Skeletal muscle cell (primary cell): ENCODE measurements at places on chromosomes 12 and 14.

DNA sequence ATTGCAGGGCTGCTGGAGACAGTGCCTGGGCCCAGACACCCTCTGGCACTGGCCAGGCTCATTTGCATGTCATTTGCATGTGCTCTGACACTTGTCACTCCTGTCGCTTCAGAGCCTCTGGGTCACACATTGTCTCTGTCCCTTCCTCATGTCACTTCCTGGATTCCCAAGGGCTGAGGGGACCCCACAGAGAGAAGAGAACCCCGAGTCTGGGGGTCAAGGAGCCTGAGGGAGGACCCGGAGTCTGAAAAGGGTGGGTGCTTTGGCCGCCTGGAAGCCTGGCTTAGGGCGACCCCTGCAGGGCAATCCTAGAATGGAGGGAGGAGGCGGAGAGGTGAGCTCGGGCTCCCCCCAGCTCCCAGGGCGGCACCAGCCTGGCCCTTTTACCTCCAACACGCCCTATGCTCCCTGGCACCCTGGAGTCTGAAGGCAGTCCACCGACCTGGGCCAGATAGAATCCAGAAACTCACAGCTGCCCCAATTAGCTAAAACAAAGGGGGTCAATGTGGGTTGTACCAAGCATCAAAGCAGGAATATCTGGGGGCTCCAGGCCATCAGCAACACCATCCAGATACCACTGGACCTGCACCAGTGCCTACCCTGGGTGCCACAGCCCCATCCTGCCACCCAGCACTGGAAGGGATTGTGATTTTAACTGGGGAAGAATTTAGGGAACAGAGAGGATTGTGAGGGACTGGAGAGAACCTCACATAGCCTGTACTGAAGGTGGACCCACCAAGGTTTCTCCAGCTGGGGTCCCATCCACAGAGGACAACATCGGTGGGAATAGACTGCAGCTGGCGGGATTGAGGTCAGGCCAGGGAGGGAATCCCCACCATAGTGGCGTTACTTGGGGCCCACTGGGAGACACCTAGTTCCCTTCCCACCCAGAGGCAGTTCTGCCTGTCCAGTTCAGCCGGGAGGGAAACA, 21.8 kb upstream of the KRT78 start:
- DNase-seq = no peak

DNA sequence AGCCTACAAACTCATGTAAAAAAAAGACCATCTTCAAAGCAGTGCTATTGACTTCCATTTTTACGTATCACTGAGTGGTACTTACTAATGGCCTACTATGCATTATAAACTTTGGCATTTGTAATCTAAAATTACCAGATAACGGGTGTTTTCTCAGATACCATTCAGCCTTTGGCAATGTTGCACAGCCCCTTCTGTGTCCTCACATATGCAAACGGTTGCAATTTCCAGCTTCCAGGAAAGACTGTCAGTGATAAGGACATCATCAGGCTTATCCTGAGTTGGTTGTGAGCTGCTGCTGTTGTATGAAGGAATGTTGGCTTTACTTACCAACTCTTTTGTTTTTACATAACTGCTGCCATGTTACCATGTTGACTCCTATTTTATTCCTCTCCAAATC, 1.6 kb upstream of the SLC6A13 start:
- DNase-seq = no peak

DNA sequence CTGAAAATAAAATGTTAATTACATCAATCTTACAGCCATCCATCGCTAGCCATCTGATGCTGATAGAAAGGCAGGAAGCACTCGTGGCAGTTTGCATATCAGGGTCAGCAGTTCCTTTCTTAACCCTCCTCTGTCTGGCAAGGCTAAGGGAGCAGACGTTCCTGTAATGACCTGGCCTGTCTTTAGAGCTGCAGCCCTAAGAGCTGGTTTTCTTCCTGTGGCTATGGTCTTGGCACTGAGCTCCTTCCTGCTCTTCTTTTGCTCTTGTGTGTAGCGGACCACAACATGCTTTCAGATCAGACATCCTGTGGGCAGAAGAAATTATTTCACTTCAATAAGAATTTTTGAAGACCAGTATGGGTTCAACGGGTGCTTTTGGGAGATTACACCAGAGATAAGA, 170.4 kb downstream of the DAD1 start:
- no peak for DNase-seq

GRCh38 chr12:13200841-13201240, 4.3 kb downstream of the EMP1 start:
- DNase-seq = no peak

DNA sequence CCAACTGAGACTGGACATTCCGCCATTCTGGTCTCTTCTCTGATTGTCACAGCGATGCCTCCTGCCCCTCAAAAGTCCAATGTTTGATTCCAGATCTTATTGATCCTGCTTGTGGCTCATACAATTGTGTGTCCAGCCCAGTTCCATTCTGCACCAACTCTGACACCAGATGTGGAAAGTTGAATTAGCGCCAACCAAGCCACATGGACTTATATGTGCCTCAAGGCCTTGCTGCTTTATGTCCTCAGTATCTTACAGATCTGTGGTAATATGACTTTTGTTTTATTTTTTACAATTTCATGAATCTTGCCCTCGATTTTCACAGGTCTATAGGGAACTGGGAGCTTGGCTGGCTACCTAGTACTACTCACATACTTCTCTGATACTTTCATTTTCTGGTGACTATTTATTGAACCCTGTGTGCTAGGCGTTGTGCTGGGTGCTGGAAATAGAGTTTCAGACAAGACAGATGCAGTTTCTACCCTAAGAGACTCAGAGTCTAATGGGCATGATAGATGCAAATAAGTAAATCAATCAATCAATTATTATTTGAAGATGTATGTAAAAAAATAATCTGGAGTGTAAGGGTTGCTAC, 472.0 kb downstream of the TMTC2 start:
- no peak for DNase-seq

GRCh38 chr12:6936636-6937480, 6.8 kb upstream of the RNU7-1 start:
- DNase-seq = no peak

DNA sequence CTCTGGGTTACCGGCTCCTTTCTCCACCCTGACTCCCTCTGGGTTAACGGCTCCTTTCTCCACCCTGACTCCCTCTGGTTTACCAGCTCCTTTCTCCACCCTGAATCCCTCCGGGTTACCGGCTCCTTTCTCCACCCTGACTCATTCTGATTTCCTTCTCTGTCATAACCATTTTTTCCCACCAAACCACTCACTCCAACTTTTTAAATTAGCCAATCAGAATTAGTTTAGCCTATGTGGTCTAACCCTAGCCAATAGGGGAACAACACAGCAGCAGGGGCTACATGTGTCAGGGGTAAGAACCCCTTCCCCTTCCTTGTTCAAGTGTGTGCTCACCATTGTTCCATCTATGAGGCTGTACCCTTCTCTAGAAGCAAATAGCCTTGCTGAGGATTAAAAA, 98.4 kb upstream of the RBM19 start:
- no peak for DNase-seq

- DNase-seq = no peak
Observed at GRCh38 chr12:19779395-19780056, 340.2 kb downstream of the AEBP2 start.

- no peak for DNase-seq
Observed at GRCh38 chr14:63624203-63624602, 17.5 kb downstream of the WDR89 start.

DNA sequence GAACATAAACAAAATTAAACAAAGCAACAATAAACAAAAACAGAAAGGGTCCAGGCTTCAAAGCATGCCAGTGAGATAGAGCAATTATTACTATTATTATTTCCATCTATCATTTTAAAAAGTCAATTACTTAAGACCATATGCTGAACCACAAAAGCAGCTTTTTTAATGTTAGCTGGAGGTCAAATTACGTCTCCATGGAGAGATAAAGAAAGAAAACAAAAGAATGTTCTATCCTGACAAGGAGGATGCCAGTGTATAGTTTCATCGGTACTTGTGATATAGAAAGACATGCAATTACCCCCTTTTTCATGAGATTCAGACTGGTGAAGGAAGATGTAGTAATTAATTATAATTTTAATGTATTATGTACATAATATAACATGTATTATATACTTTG, 81.6 kb upstream of the DCN start:
- DNase-seq = no peak

DNA sequence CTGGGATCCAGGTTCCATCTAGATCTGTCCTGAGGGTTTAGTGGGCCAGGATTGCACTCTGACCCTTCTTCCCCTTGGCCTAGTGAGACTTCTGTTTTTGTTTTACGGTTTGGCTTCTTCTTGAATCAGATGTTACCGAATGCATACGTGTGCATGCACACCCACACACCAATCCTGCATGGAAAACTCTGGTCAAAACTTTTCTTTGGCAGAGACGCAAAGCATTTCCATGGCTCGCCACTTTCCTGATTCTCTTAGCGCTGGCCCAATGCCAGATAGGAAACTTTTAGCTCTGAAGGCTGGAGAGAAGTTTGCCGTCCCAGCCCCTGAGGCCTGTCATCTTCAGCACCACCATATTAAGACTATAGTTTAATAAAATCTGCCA, 67.4 kb upstream of the ACTN1 start:
- peak; percentile 72 for DNase-seq

GRCh38 chr14:73616831-73617230, 4.5 kb downstream of the ACOT6 start:
- DNase-seq = no peak

DNA sequence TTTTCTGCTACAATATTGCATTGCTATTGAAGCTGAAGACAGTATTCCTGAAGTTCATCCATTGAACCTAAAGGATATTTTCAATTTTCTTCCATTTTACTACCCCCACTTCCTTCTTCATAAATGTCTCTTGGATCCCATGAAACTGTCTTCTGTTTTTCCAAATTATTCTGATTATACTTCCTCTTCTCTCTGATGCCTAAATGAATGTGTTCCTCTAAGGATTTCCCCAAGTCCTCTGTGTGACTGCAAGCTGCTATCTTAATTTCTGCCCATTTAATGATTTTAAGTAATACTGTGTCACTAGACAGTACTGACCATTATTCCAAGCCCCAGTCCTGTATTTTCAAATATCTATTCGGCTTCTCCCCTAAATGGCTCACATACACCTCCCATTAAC, 102.9 kb downstream of the TAOK3 start:
- no peak for DNase-seq

- no peak for DNase-seq
Observed at GRCh38 chr12:73225941-73226340, 953.8 kb downstream of the TRHDE start.

- no peak for DNase-seq
Observed at GRCh38 chr12:110766311-110767154, 23.8 kb upstream of the PPP1CC start.

GRCh38 chr14:61388173-61388975, 67.0 kb downstream of the PRKCH start:
- peak; percentile 50 for DNase-seq

- no peak for DNase-seq
Observed at GRCh38 chr14:30698463-30698862, 76.3 kb downstream of the SCFD1 start.

DNA sequence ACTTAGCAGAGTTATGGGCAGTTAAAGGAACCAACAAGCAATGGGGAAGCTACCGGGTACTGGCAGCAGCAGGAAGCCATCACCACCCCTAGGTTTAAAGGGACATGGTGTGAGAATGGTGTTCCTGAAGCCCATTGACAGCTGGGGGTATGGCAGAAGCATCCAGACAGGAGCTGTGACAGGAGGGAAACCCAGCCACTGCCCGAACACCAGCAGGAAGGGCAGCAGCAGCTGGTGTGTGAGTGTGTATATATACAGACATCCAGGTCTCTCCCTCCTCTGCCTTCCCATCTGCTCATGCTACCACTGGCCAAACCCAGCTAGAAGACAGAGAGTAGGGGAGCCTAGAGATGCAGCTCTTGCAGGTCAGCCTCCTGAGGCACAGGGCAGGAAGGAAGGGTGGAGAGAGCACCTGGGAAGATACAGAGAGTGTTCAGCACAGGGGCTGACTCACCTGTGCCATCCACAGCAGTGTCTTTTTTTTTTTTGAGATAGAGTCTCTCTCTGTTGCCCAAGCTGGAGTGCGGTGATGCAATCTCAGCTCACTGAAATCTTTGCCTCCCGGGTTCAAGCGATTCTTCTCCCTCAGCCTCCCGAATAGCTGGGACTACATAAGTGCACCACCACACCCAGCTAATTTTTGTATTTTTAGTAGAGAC, 9.2 kb upstream of the ADCK1 start:
- no peak for DNase-seq

DNA sequence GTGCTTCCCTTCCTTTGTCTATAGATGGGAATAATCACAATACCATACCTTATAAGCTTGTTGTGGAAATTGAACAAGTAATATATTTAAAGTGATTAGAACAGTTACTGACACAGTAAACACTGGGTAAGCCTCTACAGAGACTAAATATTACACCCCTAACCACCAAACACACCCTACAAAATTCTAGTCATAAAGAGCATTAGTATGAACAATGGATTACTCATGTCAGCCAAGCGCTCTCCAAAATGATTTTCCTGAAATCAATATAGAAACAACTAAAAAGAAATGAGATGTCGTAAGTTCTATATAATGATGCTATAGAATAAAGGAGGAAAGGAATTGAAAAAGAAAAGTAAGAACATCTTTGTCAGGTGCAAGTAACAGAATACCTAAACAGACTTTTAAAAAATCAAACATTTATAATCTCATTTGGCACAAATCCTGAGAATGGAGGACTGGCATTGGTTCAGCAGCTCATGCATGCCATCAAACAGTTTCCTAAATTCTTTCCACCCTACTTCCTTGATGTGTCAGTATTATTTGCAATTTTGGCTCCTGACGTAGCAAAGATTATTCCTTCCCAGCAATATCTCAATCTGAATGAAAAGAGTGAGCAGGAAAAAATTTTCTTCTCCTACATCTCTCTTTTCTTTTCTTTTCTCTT, 118.0 kb downstream of the SINHCAF start:
- DNase-seq = no peak

DNA sequence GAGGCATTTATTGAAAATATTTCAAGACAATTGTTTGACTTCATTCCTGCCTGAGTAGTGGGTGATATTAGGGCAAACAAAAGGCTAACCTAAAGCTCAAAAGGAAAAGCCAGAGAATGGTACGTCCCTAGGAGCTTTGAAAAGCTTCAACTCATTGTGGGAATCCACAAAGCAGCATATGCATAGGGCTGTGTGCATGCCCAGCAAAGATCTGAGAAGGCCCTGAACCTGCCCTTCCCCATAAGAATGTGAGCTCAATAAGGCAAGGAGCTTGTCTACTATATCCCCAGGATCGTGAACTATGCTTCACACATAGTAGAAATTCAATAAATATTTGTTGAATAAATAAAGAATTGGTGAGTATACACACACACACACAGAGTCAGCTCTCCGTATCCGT, 19.1 kb upstream of the RAD52 start:
- DNase-seq = no peak

DNA sequence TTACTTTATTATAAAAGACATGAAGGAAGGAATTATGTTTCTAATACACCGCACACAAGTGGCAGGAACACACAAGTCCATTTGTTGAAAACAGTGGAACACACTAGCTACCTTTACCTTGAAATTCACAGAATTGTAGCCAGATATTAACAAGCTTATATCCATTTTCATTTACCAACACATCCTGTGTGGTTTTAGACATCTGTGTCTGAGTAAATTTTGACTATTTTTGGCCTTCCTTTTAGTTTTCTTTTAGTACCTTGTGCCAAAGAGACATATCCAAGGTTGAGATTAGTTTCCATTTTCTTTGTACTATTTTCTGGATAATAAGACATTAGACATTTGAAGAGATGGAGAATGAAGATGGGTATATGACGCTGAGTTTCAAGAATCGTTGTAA, at the start of gene KLRF2:
Gene KLRF2 (plus strand): TSS at position 244 of the 400 bp plus-strand sequence. CDS start 107 bp downstream, at position 351.
- DNase-seq = no peak

- no peak for DNase-seq
Observed at GRCh38 chr14:101223127-101223526, 319.6 kb upstream of the RTL1 start.

GRCh38 chr14:61385002-61385685, 63.8 kb downstream of the PRKCH start:
- DNase-seq = no peak
